Adrenal gland (tissue), 19 donors: ENCODE measurements at places on chromosomes 16 and 17. TPM values are rescaled to one million over a fixed set of nuclear protein-coding genes. Genes with fewer than 3 reads are reported as not detected.

DNA sequence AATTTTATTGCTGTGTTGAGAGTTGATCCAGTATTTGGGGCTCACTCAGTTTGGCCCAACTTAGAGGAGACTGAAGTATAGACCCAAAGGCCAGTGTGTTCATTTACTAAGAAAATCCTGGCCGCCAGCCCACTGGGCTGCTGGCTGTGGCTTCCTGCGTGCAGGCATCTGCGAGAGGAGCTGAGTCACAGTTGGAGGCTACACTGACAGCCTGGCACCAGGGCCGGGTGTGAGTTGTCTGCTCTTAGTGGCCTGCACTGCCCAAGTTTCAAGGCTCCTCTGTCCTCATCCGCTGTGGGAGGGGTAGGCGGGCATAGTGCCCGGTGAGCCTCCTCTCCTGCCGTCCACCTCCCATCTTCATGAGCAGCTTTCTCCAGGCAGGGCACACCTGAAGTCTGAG is 54.2 kb downstream of the PLD6 start:
- no peak overlapping the region for H3K4me3 ChIP-seq
- H3K4me1 ChIP-seq = peaks cover 14% of the 10 kb centered on the region
- no peaks in the 10 kb centered on the region for H3K27me3 ChIP-seq
- H3K36me3 ChIP-seq = peaks cover 70% of the 10 kb centered on the region

GRCh38 chr16:75111961-75112733 is 4.4 kb downstream of the LDHD start:
- peak; percentile 70 for DNase-seq
- no peaks in the 10 kb centered on the region for H3K27me3 ChIP-seq
- H3K27ac ChIP-seq = peak overlapping the region; percentile 85
- H3K4me3 ChIP-seq = no peak overlapping the region

DNA sequence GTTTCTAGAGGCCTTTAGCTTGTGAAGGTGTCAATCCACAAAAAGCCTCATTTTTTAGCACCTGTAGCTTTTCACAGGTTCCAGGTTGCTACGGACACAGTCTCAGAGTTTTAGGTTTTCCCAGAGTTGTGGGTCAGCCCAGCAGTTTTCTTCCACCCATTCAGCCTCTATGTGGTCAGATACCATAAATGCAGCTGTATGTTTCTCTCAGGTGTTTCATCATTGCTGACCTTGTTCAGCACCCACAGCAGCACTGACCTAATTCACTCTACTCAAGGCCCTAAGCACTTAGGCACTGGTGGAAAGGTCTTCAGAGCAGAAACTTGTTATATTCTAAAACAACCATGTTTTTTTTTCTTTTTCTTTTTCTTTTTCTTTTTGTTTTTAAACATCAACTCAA is 15.0 kb upstream of the SPACA3 start:
- no peaks in the 10 kb centered on the region for H3K4me1 ChIP-seq
- no peaks in the 10 kb centered on the region for H3K27me3 ChIP-seq
- H3K4me3 ChIP-seq = no peak overlapping the region
- no peaks in the 10 kb centered on the region for H3K36me3 ChIP-seq
- DNase-seq = no peak

DNA sequence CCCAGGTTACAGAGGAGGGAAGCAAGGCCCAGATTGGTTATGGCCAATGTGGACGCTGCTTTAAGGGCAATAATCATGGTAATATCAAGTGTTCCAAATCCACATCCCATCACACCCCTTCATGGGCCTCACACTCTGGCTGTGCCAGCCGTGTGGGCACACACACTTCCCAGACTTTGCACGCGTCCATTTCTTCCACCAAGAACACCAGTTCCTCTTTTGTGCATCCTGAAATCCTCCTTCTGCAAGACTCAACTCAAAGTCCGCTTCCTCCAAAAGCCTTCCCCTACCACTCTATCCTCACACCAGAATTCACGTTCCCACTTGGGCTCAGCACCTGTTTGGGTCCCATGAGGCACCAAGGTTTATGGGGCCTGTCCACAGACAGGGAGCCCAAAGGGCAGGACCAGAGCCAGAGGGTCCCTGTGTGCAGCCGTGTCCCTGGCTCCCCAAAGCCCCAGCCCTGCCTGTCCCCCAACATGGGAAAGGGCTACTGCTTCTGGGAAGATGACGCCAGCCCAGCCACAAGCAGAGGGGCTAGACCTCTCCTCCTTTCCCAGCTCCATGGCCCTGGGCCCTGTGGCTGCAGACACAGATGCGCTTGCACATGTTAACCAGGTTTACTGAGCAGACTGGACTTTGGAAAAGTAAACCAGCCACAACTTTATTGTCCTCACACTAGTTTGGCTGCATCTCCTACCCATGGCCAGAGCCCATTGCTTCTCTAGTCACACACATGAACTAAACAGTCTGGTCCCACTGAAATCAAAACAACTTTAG is 20.3 kb downstream of the SPNS3 start:
- no peaks in the 10 kb centered on the region for H3K27me3 ChIP-seq
- no peak for DNase-seq
- no peaks in the 10 kb centered on the region for H3K36me3 ChIP-seq
- H3K4me3 ChIP-seq = no peak overlapping the region

GRCh38 chr16:74767749-74768148 is 6.9 kb downstream of the FA2H start:
- no peaks in the 10 kb centered on the region for H3K4me1 ChIP-seq
- no peaks in the 10 kb centered on the region for H3K36me3 ChIP-seq
- H3K4me3 ChIP-seq = no peak overlapping the region
- DNase-seq = peak; percentile 6
- no peaks in the 10 kb centered on the region for H3K27me3 ChIP-seq
- no peak overlapping the region for H3K27ac ChIP-seq

DNA sequence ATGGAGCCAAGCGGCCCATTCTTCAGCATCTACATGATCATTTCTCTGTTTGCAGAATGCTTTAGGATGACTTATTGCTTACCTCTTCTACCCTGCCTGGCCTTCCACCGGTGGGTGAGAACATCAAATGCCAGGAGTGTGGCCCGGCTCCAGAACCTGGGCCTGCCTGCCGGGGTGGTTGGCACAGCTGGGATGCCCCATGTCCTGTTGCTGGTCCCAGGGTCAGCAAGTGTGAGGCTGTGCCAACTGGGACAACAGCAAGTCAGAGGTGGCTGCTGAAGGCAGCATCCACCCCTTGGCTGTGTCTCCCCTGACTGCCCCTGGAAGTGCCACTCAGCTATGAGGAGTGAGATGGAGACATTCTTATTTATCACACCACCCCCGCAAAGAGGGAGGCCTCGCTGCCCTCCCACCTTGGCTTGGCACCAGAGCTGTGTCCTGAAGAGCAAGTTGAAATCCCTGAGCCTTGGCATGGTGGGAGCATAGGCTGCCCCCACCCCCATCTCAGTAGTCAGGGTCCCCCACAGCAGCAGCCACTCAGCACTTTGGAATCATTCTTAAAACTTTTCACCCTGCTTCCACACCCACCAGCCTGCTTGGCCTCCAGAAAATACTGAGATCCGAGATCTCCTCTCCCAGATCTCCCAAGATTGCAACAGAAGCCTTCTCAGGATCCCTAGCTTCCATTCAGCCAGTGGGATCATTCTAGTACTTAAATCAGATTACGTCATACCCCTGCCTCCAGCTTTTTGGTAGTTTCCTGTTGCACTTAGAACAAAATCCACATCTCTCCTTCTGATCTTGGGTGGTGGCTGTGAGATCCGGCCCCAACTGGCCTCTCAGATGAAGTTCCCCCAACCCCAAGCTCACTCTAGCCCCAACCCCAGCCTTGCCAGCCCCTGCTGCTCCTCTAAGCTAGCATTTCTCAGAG is 127.5 kb downstream of the SOCS1 start:
- DNase-seq = peak; percentile 71
- H3K27me3 ChIP-seq = no peaks in the 10 kb centered on the region
- H3K4me1 ChIP-seq = peaks cover 41% of the 10 kb centered on the region
- no peaks in the 10 kb centered on the region for H3K36me3 ChIP-seq

- no peak within 1 kb of the TSS for H3K27ac ChIP-seq
- H3K36me3 ChIP-seq = no peaks in the 10 kb centered on the region
- H3K4me1 ChIP-seq = no peaks in the 10 kb centered on the region
- DNase-seq = no peak
- H3K27me3 ChIP-seq = no peaks in the 10 kb centered on the region
- H3K4me3 ChIP-seq = no peak within 1 kb of the TSS
Measured at GRCh38 chr16:82034981-82035612, at the start of gene HSD17B2. HSD17B2 (plus strand) TSS chr16:82035253; CDS start chr16:82035425, 172 bp downstream.

GRCh38 chr17:28147017-28147416 is 104.5 kb downstream of the NLK start:
- no peak overlapping the region for H3K4me3 ChIP-seq
- H3K27ac ChIP-seq = peak overlapping the region; percentile 77
- H3K27me3 ChIP-seq = no peaks in the 10 kb centered on the region
- no peaks in the 10 kb centered on the region for H3K36me3 ChIP-seq

DNA sequence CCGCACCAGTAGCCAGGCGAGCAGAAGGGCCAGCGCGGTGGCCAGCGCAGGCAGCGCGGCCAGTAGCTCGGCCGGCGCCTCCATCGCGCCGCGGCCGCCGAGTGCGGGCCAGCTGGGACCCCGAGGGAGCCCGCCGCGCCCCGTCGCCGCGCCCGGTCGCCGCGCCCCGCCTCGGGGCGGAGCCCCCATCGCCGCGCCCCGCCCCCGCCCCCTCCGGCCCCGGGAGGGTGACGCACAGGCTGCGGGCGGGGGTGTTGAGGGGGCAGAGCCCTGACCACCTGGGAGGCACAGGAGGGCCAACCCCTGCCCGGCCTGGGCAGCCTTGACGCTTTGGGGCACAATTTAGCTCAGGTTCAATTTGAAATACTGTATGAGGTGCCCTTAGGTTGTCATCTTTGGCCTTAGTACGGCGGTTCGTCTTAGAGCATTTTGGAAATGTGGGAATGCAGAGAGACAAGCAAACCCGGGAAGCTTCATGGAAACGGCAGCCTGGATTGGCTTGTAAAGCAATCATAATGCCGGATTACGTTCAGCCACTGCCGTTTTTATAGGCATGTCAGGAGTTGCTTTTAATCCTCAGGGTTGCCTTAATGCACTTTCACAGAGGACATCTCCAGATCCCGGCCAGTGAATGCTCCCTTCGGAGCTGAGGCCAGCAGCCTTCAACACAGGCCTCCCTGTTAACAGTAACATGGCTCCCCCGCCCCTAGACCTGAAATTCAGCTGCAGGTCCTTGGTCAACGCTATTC is at the start of gene MXRA7:
Gene MXRA7, minus strand, starts transcription at position 103 of the 749 bp plus-strand sequence. Its CDS starts 19 bp downstream, at position 84.
- DNase-seq = peak; percentile 88
- no peaks in the 10 kb centered on the region for H3K36me3 ChIP-seq
- no peaks in the 10 kb centered on the region for H3K27me3 ChIP-seq
- peak within 1 kb of the TSS; percentile 96 for H3K27ac ChIP-seq
- H3K4me3 ChIP-seq = peak within 1 kb of the TSS; percentile 84

DNA sequence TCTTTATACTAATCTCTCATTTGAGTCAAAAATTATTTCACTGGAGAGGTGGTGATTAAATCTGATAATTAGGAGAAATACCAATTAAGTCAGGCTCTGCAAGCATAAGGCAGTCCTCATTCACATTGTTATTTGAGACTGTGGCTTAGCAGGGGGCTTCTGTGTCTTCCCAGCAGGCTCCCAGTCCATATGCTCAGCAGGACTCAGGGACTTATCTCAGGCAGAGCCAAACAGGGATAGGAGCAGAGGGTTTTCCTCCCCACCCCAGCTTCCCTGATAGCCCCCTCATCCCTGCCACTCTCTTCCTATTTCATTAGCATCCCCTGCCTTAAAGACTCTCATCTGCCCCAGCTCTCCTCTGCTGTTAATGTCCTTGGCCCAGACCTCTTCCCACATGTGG is 104.3 kb upstream of the DNAH9 start:
- DNase-seq = no peak
- no peak overlapping the region for H3K27ac ChIP-seq
- no peak overlapping the region for H3K4me3 ChIP-seq
- H3K4me1 ChIP-seq = no peaks in the 10 kb centered on the region
- no peaks in the 10 kb centered on the region for H3K36me3 ChIP-seq

- no peaks in the 10 kb centered on the region for H3K27me3 ChIP-seq
- no peak overlapping the region for H3K4me3 ChIP-seq
- no peaks in the 10 kb centered on the region for H3K36me3 ChIP-seq
- H3K27ac ChIP-seq = no peak overlapping the region
- H3K4me1 ChIP-seq = peaks cover 13% of the 10 kb centered on the region
Measured at GRCh38 chr16:53995378-53995777, 291.2 kb downstream of the IRX3 start.

DNA sequence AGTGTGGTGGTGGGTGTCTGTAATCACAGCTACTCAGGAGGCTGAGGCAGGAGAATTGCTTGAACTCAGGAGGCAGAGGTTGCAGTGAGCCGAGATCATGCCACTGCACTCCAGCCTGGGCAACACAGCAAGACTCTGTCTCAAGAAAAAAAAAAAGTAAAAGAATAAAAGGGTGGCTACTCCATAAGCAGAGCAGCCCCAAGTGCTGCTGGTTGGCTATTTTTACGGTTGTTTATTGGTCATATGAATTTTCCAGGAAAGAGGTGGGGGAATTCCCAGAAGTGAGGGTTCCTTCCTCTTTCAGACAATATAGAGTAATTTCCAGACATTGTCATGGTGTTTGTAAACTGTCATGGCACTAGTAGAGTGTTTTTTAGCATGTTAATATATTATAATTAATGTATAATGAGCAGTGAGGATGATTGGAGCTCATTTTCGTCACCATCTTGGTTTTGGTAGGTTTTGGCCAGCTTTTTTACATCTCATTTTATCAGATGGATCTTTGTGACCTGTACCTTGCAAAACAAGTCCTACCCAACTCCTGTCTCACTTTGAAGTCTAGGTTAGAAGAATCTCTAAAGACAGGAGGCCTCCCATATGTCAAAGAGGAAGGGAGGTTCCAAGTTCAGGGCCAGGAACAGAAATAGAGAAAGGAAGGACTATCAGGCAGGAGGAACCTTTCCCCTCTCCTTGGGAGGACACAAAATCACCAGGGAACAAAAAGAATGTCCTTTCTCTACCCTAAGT is 39.1 kb downstream of the HOXB1 start:
- no peaks in the 10 kb centered on the region for H3K36me3 ChIP-seq
- no peaks in the 10 kb centered on the region for H3K27me3 ChIP-seq
- no peak overlapping the region for H3K27ac ChIP-seq
- DNase-seq = no peak

DNA sequence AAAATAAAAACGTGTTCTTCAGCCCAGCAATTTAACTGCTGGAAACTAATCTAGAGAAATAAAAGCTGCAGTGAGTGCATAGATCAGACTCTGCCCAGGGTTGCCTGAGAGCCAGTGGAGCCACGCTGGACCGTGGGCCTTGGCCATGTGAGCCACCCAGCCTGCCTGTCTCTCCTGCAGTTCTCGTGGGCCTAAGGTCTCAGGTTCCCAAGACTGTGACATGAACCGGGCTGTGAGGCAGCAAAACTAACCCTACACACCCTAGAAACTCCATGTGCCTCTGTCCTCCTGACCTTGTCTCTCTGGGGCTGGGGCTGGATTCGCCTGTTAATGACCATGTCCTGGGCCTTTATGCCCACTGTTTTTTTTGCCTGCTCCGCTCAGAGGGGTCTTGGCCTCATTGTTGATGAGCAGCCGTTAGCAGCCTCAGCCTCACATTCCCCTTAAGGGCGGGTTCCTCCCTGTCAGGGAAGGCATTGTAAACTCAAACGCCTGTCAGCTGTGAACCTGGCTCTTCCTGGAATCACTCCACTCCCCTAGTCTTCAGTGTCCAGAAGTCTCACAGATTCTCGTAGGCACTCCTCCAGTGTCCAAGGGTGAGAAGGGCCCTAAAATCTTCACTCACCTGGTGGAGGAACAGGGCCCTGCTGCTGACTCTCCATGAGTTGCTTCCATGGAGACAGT is 16.9 kb downstream of the C16orf90 start:
- no peak overlapping the region for H3K27ac ChIP-seq
- H3K4me3 ChIP-seq = no peak overlapping the region
- H3K36me3 ChIP-seq = no peaks in the 10 kb centered on the region
- H3K4me1 ChIP-seq = no peaks in the 10 kb centered on the region
- no peaks in the 10 kb centered on the region for H3K27me3 ChIP-seq

- no peaks in the 10 kb centered on the region for H3K4me1 ChIP-seq
- no peaks in the 10 kb centered on the region for H3K27me3 ChIP-seq
- no peaks in the 10 kb centered on the region for H3K36me3 ChIP-seq
Measured at GRCh38 chr17:77581480-77581879, 377.0 kb upstream of the TNRC6C start.

ARHGAP44 gene
- total RNA-seq = 1.6 TPM

PRSS36 gene
- total RNA-seq = 6.0 TPM

NPB gene
- 2.5 TPM for total RNA-seq

PYDC1 gene
- not detected for total RNA-seq
